ENCODE measurements at places on chromosomes 7 and 10.

- DNase-seq, result peak; percentile 76
Observed at GRCh38 chr10:133520193-133520738, 6.9 kb upstream of the CYP2E1 start.

- no peak for DNase-seq
Observed at GRCh38 chr7:132897093-132897687, 184.7 kb downstream of the CHCHD3 start.

DNA sequence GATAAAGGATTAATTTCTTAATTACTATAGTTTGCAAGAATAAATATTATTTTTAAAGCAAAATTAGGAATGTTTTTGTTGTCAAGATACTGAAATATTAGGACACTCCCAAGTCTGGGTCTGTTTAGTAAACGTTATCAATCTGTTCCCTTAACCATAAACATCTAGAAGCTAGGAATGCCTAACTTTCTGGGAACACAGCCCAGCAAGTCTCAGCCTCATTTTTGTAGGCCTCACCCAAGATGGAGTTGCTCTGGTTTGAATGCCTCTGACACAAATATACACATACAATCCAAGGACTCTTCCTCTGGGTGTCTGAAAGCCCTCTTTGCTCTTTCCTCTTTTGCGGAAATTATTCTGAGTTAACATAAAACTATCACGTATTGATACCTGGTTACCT, 487.4 kb upstream of the CELF2 start:
- no peak for DNase-seq

GRCh38 chr10:22681301-22681700, 33.1 kb downstream of the PIP4K2A start:
- no peak for DNase-seq

GRCh38 chr10:115830265-115830970, 442.6 kb downstream of the GFRA1 start:
- DNase-seq, result peak; percentile 25

- DNase-seq, result peak; percentile 83
Observed at GRCh38 chr7:102138676-102139075, 148.0 kb upstream of the SH2B2 start.

DNA sequence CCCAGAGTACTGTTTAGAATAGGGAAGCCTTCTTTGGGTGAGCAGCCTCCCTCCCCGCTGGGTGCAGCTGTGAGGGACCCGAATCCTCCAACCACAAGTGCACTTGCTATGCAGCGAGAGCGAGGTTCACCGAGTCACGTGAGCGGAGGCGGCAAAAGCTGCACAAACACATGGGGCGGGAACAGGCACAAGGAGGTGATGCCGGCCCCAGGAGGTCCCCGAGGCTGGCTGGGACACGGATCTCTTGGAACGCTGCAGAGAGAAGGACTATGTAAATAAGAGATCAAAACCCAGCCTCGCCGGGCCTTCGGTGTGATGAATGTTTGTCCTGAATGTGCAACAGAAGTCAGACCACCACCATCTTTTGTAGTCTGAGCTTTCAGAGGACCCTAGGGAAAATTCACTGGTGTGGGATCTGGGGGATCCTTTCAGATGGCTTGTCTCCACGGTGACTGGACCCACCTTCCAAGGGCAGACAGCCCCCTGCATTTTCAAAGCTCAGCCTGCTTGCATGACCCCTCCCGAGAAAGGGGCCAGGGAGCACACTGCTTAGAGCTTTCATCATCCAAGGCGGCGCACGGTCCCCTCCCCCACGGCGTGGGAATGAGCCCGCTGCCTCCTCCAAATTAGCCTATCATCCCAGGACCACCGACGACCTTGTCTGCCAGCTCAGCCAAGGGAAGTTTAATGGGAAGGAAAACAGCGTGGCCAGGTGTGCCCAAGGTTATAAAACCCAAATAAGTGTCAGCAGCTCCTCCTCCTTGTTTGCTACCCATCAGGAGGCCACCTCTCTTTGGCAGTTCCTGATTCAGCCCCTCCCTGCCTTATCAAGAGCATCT, 327.7 kb downstream of the CXCL12 start:
- DNase-seq, result no peak

DNA sequence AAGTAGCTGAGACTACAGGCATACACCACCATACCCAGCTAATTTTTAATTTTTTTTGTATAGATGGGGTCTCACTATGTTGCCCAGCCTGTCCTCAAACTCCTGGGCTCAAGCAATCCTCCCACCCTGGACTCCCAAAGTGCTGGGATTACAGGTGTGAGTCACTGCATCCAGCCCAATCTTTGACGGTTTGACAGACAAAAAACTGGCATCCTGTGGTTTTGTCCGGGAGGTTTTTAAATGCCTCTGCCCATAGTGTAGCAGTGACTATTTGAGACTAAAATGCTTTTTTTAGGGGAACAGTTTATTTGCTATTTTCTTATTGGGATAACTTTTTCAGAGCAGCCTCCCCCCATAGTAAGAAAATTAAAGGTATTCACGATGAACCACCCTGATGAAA, 523.7 kb upstream of the GALNT17 start:
- DNase-seq, result no peak

- no peak for DNase-seq
Observed at GRCh38 chr10:92420546-92421275, 129.7 kb downstream of the MARCHF5 start.

DNA sequence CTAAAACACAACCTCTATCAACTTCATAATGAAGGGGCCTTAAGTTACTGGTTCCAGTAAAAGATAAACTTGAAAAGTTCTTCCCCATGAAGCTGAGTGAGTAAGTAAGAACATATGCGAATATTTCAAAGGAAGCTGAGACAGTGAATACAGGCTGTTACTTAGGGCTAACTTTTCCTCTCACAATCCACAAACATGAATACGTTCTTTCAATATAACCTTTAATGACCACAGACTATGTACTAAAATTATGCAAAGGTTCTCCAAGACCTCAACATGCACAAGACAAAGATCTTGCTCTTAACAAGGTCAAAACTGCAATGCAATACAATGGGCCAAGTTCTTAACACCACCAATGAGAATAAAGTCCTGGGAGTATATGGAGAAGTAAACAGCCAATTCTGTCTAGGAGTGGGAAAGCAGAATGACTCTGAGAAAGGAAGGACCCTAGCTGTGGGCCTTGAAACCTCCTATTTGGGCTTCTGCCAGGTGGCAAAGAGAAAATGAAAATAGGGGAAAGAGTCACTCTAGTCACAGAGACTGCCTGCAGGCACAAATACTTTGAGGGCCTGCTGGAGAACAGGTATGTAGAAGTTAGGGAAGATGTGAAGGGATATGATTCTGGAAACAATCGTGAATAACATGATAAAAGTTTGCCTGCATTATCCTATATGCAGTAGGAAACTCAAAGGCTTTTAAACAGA, 43.7 kb downstream of the OSBPL3 start:
- no peak for DNase-seq

DNA sequence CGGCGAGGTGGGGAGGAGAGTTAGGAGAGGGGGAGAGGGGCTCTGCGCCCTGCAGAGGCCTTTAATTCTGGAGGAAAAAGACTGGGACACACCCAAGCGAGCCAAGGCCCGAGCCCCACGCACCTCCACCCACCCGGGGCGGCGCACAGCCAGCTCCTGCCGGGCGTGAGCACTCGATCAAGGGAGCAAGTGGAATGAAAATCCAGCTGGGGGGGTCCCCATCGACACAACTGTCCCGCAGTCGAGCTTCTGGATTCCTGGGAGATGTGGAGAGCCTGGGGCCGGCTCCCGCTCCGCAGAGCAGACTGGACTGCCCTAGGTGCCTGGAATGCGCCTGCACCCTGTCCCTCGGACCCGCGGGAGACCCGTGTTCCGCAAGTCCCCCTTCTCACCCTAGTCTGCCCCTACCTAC, 7.4 kb upstream of the EN2 start:
- DNase-seq, result no peak

DNA sequence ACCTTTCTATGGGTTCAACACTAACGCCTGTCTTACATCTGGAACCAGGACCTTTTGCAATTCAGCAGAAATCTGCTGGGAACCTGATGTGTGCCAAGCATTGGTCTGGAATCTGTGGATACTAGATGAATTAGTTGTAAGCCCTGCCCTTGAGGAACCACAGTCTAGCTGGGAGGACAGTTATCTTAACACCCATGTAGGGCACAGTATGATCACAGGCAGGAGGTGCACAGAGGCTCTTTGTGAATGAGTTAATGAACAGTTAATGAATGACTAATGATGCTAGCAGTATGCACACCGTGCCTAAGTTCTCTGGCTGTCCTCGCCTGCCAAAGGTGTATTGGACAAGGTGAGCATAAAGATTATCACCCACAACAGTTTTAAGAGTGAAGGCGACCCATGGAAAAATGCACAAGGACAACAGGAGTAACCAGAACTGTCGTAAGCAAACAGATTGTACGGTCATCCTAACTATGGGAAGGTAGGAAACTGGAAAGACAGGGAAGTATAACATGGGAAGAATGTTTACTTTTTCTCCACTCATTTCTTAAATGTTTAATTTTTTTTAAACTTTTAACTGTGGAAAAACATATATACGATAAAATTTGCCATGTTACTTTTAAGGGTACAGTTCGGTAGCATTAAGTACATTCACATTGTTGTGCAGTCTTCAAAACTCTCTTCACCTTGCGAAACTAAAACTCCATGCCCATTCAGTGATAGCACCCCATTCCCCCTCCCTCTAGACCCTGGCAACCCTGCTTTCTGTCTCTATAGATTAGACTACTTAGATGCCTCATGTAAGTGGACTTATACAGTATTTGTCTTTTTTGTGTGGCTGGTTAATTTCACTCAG, 139.9 kb downstream of the CXCL12 start:
- DNase-seq, result no peak

- DNase-seq, result peak; percentile 23
Observed at GRCh38 chr10:112815269-112816032, 134.6 kb upstream of the TCF7L2 start.

DNA sequence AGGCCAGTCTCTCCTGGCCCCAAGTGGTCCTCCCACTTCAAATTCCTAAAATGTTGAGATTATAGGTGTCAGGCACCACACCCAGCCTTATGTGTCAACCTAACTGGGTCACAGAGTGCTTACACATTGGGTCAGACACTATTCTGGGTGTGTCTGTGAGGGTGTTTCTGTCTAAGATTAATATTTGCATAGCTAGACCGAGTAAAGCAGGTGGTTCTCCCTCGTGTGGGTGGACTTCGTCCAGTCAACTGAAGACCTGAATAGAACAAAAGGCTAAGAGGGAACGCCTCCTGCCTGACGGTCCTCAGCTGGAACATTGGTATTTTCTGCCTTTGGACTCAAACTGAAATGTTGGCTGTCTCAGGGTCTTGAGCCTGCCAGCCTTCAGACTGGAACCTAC, 11.5 kb downstream of the PPIF start:
- DNase-seq, result no peak

GRCh38 chr7:122699017-122699416, at the start of gene RNF133:
TSS of gene RNF133 (minus strand) at chr7:122699117. CDS start at chr7:122698918, 199 bp downstream.
- no peak for DNase-seq

DNA sequence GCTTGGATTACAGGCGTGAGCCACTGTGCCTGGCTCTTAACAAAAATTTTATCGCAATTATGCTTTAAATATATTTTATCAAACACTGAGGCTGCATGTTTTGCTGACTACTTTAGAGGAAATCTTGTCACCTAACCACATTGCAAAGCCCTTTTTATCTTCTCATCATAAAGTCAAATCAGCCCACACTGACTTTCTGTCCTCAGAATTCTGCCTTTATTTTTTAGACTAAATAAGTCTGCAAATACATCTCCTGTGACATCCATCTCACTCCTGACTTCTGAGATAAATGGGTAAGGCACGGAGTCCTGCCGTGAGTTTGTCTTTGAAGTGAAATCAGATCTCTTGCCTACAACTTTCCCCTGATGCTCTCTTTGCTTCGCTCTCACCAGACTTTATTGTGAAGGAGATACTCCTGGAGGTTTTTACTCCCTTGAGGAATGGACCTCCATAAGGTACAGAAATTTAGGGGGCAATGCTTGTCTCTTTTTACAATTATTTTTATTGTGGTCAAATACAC, 23.5 kb upstream of the UCMA start:
- no peak for DNase-seq

DNA sequence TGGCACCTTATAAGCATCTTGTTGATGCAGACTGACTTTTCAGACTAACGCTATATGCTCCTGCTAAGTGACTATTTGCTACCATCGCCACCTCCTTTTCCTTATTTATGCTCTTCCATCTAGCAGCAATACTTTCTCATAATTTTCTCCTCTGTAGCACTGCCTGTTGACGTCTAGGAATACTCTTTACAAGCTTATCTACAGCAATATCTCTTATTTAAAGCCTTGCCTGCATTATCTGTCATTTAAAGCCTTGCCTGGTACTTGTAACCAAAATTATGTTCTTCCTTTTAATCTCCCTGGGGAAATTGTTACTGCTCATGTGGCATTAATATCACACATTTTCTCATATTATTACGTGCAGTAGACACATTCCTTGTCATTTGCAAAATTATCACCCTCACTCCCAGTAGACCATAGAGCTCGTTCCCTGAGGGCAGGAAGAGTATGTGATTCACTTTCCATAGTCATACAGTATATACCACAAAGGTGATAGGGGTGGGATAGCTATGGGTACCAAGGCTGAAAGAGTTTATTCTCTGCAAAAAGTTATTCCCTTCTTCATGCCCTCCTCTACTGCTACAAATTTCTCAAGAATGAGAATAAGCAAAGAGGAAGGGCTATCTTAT, 359.7 kb upstream of the PCDH15 start:
- DNase-seq, result no peak

DNA sequence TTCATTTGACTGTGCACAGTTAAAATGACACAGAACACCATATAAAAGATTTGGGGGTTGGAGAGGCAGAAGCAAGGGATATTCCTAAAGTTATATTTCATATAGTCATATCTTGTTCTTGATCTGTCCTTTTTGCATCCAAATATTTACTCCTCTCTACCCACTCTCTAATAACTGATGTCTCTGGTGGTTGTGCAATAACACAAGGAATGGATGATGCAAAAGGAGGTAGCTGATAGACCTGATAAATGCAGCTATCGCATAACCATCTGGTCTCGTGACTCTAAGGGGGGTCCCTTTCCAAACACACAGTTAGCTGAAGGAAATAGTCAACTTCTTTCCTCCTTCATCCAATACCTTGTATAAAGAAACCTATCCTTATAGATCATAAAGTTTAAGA, 123.1 kb downstream of the POLR1F start:
- DNase-seq, result no peak

DNA sequence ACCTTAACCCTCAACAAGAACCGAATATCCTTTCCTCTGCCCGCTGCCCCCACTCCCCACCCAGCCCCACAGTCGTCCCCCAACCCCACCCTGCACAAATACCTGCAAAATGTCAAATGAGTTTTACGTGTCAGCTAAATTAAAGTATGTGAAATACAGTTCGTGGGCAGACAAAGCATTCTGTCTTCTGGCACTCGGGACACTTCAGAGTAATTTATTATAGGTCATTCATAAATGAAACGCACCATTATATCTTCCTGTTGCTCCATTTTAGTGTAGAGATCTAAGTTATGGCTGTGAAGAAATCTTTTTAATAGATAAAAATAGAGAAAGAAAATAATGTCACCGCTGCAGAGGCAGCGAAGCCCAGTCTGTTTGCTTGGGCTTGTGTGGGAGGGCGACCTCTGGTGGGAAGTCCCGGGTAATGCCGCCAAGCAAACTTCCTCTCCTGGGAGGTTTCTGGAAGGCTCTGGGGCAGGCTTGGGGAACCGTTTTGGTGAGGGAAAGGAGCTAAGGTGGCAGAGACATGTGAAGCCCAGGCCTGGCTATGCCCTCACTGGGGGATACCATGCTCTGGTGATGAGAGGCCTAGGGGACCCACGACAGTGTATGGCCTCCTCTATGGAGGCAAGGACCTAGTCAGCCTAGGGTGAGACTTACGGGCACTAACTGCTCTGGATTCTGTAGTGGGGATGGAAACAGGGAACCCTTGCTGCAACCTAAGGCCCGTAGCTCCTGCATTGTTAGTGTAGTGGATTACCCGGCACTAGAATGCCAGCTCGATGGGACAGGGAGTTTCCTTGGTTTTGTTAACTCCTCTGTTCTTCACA, 604.9 kb downstream of the LRMDA start:
- peak; percentile 59 for DNase-seq

All from NCI-H82 (cell line).